Stimulated activated CD4-positive, alpha-beta T cell treated with anti-CD3 and anti-CD28 coated beads, Interleukin-1b, Interleukin-23, amount 100 ng/mL, for 1 hour (primary cell): ENCODE measurements at places on chromosomes 1 and 21.

GRCh38 chr1:240466509-240466908 is 145.4 kb downstream of the GREM2 start:
- no peak for DNase-seq

- DNase-seq: no peak
Measured at GRCh38 chr1:203244776-203245175, 15.3 kb upstream of the CHIT1 start.

DNA sequence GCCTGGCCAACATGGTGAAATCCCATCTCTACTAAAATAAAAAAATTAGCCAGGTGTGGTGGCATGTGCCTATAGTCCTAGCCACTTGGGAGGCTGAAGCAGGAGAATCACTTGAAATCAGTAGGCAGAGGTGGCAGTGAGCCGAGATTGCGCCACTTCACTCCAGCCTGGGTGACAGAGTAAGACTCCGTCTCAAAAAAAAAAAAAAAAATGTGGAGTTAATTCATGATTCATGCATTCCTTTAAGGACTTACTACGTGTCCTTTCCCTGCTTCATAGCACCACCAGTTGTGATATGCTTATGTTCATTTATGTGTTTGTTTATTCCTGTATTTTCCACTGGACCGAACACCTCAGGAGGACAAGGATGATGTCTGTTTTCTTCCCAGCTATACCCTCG is 12.7 kb upstream of the PRELP start:
- DNase-seq: no peak

GRCh38 chr1:210264496-210265380 is 32.1 kb downstream of the SERTAD4 start:
- no peak for DNase-seq

DNA sequence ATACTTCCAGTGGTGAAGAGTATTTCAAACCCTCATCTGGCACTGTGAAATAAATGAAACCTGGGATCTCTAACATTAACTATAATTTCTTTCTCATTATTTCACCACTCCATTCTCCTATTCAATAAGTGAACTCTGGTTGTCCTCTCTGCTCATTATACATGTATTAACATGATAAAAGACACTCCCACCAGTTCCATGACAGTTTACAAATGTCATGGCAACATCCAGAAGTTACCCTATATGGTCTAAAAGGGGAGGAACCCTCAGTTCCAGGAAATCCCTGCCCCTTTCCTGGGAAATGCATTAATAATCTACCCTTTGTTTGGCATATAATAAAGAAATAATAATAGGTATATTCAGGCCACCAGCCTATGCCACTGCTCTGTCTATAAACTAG is 62.7 kb upstream of the BRINP3 start:
- no peak for DNase-seq

- DNase-seq: no peak
Measured at GRCh38 chr1:168141871-168142385, 5.2 kb upstream of the GPR161 start.
